ENCODE measurements at places on chromosomes 16 and 17. TPM values are rescaled to one million over a fixed set of nuclear protein-coding genes. Genes with fewer than 3 reads are reported as not detected.

CCL1 gene
- total RNA-seq: not detected

TTYH2 gene
- total RNA-seq: 1.8 TPM

CACNG3 gene
- not detected for total RNA-seq

CDH3 gene
- total RNA-seq: 1.1 TPM

CA7 gene
- total RNA-seq: not detected

MLLT6 gene
- total RNA-seq: 30.4 TPM

KRT28 gene
- total RNA-seq: not detected

MSL1 gene
- total RNA-seq: 43.4 TPM

DPEP3 gene
- total RNA-seq: not detected

TBC1D3 gene
- total RNA-seq: not detected

CCDC200 gene
- total RNA-seq: not detected

HBA1 gene
- total RNA-seq: not detected

PYY gene
- not detected for total RNA-seq

LITAF gene
- total RNA-seq: 41.5 TPM

GPR139 gene
- not detected for total RNA-seq

ACSM2A gene
- not detected for total RNA-seq

KCNJ12 gene
- 4.5 TPM for total RNA-seq

FSCN2 gene
- total RNA-seq: 11.0 TPM
